ENCODE measurements at places on chromosomes 11 and 22. TPM values are rescaled to one million over a fixed set of nuclear protein-coding genes. Genes with fewer than 3 reads are reported as not detected.

TSGA10IP gene
- total RNA-seq: not detected

MRGPRX3 gene
- total RNA-seq: 0.13 TPM

APOC3 gene
- not detected for total RNA-seq

KLHDC7B gene
- 0.26 TPM for total RNA-seq

C11orf87 gene
- not detected for total RNA-seq

KRTAP5-11 gene
- not detected for total RNA-seq

TMX2 gene
- 71.3 TPM for total RNA-seq

INSC gene
- 1.2 TPM for total RNA-seq

SAA1 gene
- 1.6 TPM for total RNA-seq

UPK3A gene
- not detected for total RNA-seq

FADS3 gene
- total RNA-seq: 66.2 TPM

APOA5 gene
- total RNA-seq: not detected

BRSK2 gene
- not detected for total RNA-seq

CCDC89 gene
- total RNA-seq: 0.13 TPM

CBLIF gene
- total RNA-seq: not detected

HMBS gene
- total RNA-seq: 10.0 TPM

All from bronchial epithelial cell (primary cell).